ENCODE measurements at places on chromosomes 12 and 14.

- no peak for DNase-seq
Measured at GRCh38 chr14:92088494-92088893, 17.9 kb downstream of the ATXN3 start.

- DNase-seq: no peak
Measured at GRCh38 chr12:29133181-29133580, 15.9 kb upstream of the FAR2 start.

- DNase-seq: no peak
Measured at GRCh38 chr14:52080158-52080800, 11.4 kb upstream of the NID2 start.

DNA sequence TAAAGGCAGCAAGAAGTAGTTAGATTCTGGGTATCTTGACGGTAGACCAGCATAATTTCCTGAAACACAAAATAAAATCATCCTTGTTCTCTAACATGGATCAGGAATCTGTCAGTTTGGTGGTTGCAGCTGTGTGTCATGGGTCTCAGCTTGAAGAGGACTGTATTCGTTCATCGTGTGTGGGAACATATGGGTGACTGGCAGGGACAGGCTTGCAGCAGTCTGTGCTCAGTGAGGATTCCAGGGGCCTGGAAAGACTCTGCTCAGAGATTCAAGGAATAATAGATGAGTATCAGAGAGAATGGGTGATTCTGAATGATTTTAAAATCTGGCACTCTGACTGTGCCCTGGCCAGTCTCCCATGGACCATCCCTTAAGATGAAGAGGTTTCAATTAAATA lies 421.6 kb downstream of the APAF1 start:
- DNase-seq: no peak

- DNase-seq: no peak
Measured at GRCh38 chr12:4107436-4107878, 166.1 kb upstream of the CCND2 start.

DNA sequence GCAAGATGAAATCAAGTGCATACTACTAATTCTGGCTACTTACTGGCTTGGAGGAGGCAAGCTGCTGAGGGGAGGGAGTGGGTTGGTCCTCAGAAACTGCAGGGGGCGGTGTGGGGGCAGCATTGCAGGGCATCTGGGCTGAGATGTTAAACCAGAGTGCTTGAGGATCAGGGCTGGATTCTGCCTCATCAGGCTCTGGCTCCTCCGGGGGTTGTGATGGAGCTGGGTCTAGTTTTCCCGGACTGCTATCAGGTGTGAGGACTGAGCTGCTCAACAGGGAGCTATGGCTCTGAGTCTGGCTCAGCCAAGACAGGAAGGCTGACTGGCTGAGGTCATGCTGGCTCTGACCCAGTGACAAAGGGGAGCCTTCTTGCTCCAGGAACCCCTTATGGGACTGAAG lies 28.6 kb downstream of the BAZ2A start:
- peak; percentile 21 for DNase-seq

Measured in nephron progenitor cell (in vitro differentiated cells).